ENCODE measurements at places on chromosomes 2 and 18.

GRCh38 chr2:10549195-10549594 is 101.1 kb upstream of the ODC1 start:
- no peak for DNase-seq

DNA sequence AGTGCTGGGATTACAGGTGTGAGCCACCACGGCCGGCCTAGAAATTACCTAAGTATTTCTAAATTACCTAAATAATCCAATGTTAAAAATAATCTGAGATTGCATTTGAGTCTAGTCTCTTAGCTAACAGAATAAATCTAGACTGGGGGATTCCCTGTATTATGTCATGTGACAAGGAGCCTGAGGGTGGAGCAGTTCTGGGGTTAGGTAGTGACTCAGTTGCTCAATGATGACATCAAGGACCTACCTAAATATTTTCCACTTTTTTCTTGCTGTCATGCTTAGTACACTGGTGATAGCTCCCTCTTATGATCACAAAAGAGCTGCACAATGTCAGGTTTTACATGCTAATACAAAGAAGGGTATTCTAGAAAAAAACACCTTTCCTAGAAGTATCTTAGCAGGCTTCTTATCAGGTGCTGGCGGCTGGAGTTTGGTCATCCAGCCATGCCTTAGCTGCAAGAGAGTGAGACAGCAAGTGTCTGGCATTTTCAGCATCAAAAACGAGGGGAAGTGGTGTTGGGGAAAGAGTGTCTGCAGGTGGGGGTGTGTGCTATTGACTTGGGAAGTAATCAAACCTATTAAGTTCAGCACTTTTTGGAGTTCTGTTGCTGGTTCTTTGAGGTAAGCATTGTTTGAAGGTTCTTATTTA is 17.5 kb upstream of the CEP192 start:
- no peak for DNase-seq

DNA sequence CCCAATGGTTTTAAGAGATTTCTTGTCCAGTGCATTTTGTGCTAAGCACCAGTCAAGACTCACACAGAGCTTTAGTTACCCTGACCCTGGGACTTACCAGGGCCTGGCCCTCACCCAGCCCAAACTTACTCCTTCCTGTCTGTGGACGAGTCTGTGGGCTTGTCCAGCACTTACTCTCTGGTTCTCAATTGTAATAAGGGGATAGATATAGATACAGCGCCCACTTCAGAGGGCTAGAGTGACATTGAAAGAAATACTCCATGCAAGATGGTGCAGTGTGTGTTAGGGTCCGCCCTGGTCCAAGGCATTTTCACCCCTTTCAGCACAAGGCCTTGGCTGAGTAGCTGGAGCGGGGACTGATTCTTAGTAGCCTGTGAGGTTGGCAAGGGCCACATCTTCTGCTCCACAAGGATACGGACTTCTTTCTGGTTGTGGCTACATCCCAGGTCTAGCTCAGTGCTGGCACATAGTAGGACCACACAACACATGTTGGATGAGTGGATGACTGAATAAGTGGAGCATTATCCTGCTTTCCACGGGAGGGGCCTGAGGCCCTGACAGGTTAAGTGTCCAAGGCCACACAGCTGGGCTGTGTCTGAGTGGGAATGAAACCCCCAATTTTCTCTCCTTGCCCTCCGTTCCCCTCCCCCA is 3.8 kb upstream of the ARID5A start:
- no peak for DNase-seq

DNA sequence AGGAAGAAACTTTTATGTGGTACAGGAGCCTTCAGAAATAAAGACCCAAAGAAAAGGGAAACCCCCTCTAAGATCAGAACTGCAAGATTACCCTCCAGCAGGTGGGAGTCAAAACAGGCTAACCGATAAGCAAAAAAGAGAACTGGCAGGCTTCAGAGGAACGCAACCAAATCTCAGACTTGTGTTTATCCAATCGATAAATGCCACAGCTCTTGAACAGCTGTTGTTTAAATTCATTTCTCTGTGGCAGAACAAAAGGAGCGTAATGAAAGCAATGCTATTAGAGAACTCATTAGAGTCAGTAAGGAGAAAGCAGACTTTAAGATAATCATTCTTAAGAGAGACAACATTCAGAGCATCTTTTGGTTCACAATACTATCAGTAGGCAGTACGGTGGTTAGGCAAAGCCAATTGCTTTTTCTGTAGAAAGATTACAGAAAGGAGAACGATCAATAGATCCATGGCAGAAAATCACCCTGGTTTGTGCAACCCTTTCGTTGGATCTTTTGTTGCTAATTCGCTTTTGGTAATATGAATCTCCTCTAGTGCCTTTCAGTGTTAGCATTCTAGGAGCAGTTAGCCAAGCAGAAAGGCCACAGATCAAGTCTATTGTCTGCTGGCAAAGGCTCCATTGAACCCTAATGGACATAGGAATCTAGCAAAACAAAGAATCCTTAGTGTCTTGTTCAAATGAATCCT is 476.4 kb upstream of the CHST9 start:
- DNase-seq = no peak

DNA sequence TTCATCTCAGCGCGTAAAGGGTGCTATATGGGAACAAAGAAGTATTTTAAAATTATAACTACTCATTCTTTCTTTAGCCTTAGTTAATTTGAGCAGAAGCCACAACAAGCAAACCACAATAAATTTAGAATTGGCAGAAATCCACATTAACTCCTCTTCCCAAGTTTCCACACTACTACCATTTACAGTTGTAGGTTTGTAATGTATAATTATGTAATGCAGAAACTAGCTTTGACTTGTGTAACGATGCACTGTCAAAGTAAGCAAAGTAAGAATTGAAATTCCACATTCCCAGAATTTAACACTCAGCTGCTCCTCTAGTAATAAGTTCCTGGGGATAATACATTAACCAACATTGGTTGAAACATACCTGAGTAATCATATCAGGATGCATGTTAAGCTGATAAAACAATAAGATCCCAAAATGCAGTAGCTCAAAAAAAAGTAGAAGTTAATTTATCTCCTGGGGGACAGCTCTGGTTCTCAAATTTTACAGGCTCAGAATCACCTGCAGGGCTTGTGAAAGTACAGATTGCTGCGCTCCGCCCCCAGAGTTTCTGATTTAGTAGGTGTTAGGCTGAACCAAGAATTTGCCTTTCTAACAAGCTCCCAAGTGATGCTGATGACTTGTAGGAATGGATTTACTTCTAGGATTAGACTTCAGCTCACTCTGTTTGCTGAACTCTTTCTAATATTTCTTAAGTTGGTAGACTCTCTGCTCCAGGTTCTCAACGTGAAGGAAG is 9.9 kb downstream of the GRP start:
- no peak for DNase-seq

GRCh38 chr2:102101097-102101848 is 41.3 kb upstream of the IL1R1 start:
- DNase-seq = no peak

- DNase-seq = no peak
Measured at GRCh38 chr18:73626221-73626620, 521.4 kb downstream of the FBXO15 start.

- DNase-seq = no peak
Measured at GRCh38 chr18:48855422-48856377, 95.1 kb downstream of the SMAD7 start.

DNA sequence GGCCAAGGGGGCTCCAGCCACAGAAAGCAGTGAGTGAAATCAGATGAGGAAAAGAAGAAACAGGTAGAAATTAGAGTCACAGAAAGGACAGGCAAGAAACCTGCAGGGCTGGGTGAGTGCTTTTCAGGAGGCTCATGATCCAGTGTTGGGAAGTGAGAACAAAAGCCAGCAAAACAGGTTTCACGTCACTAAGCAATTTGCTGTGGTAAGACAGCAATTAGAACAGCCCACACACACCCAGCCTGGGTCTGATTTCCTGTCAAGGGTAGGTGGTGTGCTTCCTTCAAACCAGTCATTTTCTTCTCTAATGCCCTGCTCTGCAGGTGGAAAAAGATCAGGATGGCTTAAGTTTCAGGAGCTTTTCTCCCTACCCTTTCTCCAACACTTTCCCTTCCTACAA is 52.9 kb upstream of the XDH start:
- DNase-seq = no peak

- DNase-seq = no peak
Measured at GRCh38 chr2:159912580-159912979, 114.6 kb upstream of the CD302 start.

- no peak for DNase-seq
Measured at GRCh38 chr2:73946215-73946614, 19.5 kb downstream of the DGUOK start.
